ENCODE measurements at places on chromosomes 3 and 15.

DNA sequence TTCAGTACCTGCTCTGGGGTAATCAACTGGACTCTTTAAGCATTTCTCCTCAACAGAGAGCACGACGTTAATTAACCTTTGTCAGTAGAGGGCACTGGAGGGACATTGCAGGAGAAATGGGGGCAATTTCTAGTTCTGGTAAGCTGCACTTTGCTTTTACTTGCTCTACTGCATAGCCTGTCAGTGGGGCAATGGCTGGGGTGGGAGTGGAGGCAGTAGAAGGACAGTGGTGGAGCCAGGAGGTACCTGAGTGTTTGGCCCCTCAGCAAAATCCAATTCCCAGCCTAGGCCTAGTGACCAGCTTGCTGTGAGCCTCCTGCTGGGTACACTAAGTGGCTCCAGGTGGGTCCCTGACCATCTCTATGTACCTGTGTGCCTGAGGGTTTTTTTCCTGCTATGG is 18.3 kb upstream of the MED12L start:
- DNase-seq = no peak

- no peak for DNase-seq
These were observed 152.0 kb downstream of the OPA1 start for GRCh38 chr3:193744822-193745684.

DNA sequence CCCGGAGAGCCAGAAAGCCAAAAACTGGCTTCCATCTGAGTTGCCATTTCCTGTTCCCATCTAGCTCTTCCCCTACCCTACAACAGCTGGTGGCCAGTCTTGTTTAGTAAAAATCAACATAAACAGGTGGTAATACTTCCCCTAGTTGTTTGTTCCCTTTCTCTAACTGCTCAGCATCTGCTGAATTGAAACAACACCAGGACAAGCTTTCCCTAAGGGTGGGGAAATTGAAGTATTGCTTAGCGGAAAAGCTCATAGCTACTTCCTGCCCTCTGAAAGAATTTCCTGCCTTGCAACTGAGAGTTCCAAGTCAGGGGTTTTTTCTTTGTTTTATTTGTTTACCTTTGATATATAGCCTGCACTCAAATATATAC is 66.8 kb downstream of the HMG20A start:
- no peak for DNase-seq

DNA sequence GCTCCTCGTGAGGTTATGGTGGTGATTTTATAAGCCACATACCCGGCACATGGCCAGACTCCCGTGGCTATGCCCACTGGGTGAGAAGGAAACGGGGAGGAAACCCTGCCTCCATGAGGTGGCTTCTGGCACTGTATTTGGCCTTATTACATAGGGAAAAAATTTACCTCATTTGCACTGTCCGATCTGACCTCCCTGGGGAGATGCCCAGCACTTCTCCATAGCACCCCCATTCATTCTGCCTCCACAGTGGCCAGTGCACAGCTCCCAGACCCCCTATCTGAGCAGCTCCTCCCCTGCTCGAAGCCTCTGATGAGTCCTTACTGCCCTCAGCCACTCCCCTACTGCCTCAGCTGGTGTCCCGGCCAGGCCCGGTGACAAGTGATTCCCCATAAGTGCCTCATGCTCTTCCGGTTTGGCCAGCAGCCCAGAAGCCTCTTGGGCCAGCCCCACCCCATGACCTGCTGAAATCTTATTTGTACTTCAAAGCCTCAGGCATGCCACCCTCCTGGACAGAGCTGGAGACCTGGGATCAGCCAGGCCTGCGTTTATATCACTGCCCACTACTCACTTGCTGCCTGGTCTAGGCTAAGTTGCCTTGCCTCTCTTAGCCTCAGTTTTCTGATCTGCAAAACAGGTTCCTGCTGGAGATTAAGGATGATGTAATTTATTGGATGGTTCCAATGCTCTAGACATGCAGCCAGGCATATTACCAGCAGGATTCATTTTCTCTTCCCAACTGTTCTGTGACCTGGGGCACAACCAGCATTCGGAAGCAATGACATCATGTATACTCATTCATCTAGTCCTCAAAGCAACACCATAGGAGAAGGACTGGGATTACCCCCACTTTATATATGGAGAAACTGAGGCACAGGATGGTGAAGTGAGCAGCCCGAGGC is 30.6 kb upstream of the SLC6A6 start:
- no peak for DNase-seq

- no peak for DNase-seq
These were observed 112.6 kb upstream of the ALCAM start for GRCh38 chr3:105254154-105254553.

- no peak for DNase-seq
These were observed 5.6 kb upstream of the TP63 start for GRCh38 chr3:189625572-189625971.

- DNase-seq = no peak
These were observed 356.5 kb upstream of the SLCO3A1 start for GRCh38 chr15:91496754-91497691.

- no peak for DNase-seq
These were observed 82.9 kb downstream of the CYP19A1 start for GRCh38 chr15:51255533-51255932.

- DNase-seq = no peak
These were observed 48.1 kb downstream of the SUSD5 start for GRCh38 chr3:33170531-33170930.

GRCh38 chr15:98838387-98839259 is 169.0 kb downstream of the PGPEP1L start:
- no peak for DNase-seq

All from stimulated activated naive CD8-positive, alpha-beta T cell treated with anti-CD3 and anti-CD28 coated beads, Interleukin-15, amount 100 ng/mL, for 72 hours (primary cell).